SIG-M5 (cell line): ENCODE measurements at places on chromosomes 1 and 21.

GRCh38 chr1:172537827-172538391 lies 5.0 kb downstream of the SUCO start:
- DNase-seq: no peak

GRCh38 chr1:54795841-54796468 lies 5.2 kb downstream of the TTC22 start:
- no peak for DNase-seq

- no peak for DNase-seq
Observed at GRCh38 chr1:56404561-56405030, 174.8 kb downstream of the PLPP3 start.

GRCh38 chr21:37592496-37592895 lies 225.9 kb downstream of the DYRK1A start:
- DNase-seq: no peak

DNA sequence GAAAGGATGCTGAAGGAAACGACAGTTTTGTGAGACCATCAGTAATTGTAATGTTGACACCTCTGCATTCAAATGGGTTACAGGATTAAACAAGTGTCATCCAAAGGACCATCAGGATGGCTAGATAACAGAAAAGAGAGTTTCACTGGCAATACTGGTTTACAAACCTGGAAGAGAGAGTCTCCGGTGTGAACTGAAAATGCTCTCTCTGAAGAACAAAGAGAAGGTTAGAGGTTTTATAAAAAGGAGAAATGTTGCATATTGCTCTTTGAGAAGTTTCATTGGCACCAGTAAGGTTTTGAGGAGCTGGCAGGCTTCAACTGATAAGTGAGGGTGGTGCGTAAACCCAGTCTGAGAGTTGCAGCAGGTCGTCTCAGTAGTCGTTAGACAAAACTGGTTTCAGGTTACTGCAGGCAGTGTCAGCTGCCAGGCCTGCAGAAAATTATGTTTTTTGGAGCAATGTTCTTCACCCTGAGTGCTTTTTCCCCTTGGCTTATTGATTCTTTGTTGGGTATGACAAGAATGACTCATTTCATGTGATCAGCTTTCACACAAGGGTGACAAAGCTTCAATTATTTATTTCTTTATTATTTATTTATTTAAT lies 42.2 kb downstream of the KCNK1 start:
- DNase-seq: no peak

DNA sequence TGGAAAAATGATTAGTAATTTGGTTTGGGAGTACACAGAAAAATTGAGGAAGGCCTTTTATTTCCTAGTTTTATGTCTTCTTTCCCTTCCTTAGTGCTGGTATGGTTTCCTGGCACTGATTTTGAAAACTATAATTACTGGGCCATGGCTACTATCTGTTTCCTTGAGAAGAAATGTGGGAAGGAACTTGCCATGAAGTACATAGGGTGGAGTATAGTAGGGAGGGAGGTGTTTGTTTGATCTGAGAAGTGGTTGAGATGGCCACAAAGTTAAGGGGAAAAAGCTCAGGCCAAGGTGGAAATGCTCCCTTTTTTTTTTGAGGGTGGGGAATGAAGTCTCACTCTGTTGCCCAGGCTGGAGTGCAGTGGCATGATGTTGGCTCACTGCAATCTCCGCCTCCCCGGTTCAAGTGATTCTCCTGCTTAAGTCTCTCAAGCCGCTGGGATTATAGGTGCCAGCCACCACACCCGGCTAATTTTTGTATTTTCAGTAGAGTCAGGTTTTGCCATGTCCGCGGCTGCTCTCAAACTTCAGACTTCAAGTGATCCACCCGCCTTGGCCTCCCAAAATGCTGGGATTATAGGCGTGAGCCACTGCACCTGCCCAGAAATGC lies 11.3 kb downstream of the HJV start:
- no peak for DNase-seq

GRCh38 chr1:115060501-115060900 lies 28.8 kb downstream of the TSPAN2 start:
- DNase-seq: no peak

DNA sequence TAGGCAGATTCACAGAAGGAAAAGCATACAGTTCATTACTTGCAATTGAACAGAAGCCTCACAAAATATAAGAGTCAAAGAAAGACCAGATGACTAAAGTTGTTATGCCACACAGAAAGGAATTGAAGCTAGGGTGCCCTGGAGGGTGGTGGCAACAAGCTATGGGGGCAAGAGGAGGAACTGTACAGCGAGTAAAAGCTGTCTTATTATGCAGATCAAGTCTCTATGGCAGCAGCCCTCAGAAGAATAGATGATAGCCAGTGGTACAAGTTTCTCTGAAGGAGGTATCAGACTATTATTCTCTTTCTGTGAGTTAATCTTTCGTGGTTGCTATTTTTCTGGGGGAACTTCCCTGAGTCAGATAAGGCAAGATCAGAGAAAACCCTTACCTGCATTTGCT lies 72.2 kb downstream of the C21orf91 start:
- DNase-seq: no peak

- no peak for DNase-seq
Observed at GRCh38 chr1:11273595-11274234, 717 bp downstream of the UBIAD1 start.

- no peak for DNase-seq
Observed at GRCh38 chr1:19000065-19000464, 43.6 kb upstream of the IFFO2 start.

DNA sequence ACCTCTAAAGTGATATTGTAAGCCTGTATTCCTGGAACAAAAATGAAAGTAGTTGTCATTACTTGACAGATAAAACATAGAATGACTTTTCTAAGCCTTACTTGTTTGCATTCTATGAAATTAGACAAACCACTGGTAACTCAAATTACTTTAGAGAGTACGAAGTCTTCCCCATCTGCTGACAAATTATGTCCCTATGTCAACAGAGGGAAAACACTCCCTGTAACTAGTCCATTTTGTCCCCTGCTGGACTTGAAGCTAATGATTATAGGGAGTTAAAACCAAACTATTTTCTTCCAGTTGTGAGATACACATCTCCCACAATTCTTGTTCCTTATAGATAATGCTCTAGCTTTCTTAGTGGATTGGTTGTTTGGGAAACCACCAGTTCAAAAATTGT lies 39.6 kb downstream of the GREM2 start:
- DNase-seq: no peak
